ENCODE measurements at places on chromosomes 12 and 14. TPM values are rescaled to one million over a fixed set of nuclear protein-coding genes. Genes with fewer than 3 reads are reported as not detected.

Gene TSPAN19
- not detected for total RNA-seq

Gene C12orf54
- total RNA-seq, result not detected

Gene MAP3K9
- 5.9 TPM for total RNA-seq

Gene CAND1
- total RNA-seq, result 234 TPM

Gene GLIPR1L1
- total RNA-seq, result not detected

Gene KRT80
- total RNA-seq, result not detected

Gene CCDC59
- total RNA-seq, result 141 TPM

Gene AKAP6
- 1.3 TPM for total RNA-seq

Gene TEX52
- total RNA-seq, result not detected

GRCh38 chr12:111841236-111841749 is 735 bp upstream of the MAPKAPK5 start:
- no peak for DNase-seq

GRCh38 chr12:115687094-115687493 is 590.4 kb downstream of the MED13L start:
- DNase-seq, result no peak

DNA sequence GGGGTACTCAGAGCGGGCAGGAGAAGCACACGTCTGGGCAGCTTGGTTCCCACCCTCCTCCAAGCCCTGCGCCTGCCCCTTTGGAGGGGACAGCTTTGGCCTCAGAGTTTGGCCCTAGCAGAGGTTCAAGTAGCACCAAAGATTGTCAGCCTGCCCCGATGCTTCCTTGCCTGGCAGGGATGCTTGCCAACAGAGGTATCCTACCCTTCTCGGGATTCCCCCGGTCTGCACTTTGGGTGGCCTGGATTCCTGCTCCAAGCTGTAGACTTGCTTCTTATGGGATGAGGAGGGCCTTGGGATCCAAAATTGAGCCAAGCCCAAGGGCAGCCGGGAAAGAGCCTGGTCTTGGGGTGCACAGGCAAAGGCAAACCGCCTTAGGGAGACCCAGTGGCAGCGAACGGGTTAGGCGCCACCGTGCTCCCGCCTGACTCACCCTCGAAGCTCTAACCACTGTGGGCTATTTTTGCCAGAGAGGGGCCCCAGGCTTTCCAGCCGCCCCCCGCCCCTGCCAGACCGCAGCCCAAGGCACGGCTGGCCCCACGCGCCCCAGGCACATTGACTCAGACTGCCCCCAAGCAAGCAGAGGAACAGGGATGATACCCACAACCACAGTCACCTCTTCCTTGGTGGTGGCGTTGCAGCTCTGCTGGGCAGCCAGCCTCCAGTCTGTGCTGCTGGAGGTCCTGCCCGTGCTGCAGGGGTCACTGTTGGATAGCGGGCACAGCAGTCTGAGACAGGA is 847 bp upstream of the WNT10B start:
- peak; percentile 64 for DNase-seq

DNA sequence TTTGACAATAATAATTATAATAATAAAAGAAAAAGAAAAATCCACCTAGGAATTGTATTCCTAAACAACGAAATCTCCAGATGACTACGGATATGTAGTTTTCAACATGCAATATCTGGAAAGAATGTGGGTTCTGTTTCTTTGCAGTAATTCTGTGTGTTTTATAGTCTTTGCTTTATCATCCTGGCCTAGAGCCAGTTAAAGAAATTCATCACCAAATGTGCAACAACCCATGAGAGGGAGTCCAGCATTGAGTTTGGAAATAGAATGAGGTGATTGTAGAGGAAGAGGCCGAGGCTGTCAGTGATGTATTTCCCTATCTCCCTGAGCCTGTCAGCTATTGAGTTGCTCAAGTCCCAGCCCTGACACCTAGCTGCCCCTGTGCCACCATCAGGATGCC is 200.5 kb upstream of the DCN start:
- DNase-seq, result no peak

- DNase-seq, result no peak
These were observed 40.2 kb downstream of the TEAD4 start for GRCh38 chr12:2999265-2999841.

GRCh38 chr12:52241205-52241842 is 8.3 kb downstream of the KRT7 start:
- no peak for DNase-seq

GRCh38 chr12:16352481-16352880 is 5.0 kb downstream of the MGST1 start:
- DNase-seq, result no peak

GRCh38 chr14:44960646-44961045 is 1.1 kb downstream of the KLHL28 start:
- no peak for DNase-seq

- DNase-seq, result no peak
These were observed 117.9 kb downstream of the DICER1 start for GRCh38 chr14:95039259-95039992.

DNA sequence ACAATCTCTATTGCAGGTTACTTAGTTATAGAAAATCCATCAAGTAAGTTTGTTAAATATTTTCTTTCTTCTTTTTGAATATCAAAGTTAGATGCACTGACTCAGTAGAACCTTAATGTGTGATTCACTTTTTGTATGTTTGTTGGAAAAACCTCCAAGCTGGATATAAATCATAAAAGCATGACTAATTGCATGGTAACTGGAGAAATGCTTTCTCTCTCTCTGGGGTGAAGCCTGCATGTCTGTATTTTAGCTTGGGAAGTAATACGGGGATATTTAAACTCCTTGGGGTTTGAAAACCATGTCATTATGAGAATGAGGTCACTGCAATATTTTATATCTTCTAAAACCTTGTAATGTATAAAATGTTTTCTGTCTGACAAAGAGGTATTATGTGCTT is 58.6 kb upstream of the MYF6 start:
- DNase-seq, result no peak

GRCh38 chr14:61691495-61691894 is 3.8 kb upstream of the HIF1A start:
- no peak for DNase-seq

DNA sequence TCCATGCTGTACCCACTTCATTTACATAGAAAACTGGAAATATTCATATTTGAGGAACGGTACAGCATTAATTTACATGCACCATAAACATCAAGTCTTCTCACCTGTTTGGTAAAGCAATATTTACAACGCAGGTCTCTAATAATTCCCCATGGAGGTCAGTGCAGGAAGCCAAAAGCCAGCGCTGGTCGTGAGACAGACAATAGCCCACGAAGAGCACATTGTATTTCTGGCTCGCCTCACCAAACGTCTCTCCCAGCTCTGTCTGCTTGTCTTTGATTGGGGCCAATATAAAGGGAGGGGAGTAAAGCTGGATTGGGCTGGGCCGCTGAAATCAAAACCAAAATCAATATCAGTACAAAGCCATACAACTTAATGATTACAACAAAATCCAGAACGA is 302.1 kb downstream of the MED13L start:
- no peak for DNase-seq

DNA sequence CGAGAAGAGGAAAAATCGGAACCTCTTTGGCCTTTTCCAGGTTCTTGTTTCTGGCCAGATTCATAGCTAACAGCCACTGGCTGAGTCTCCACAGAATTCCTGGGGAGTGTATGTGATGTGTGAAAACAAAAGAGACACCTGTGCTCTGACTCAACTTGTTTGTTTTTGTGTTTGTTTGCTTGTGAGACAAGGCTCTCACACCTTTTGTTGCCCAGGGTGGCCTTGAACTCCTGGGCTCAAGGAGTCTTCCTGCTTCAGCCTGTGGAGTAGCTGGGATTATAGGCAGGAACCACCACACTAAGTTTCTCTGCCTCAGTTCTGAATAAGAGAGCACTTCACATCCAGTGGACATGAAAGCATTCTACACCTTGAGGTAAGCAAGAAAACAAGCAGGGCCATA is 22.7 kb downstream of the MFAP5 start:
- DNase-seq, result no peak

DNA sequence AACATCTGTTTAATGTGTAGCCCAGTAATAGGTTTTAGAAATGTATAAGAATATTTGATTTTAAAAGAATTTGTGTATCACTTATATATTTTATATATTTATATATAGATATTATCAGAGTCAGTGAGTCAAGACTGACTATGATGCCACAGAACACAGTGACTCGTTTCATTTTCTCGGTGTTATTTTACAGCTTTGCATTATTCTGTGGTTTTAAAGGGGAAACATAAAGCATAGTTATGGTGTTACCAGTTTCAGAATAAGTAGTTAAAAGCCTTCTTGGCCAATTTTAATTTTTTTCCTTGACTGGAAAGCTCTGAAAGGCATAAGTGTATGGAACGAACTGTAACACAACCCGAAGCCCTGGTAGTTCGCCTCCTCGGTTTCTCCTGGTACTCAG is 91.0 kb downstream of the GRIP1 start:
- DNase-seq, result no peak

DNA sequence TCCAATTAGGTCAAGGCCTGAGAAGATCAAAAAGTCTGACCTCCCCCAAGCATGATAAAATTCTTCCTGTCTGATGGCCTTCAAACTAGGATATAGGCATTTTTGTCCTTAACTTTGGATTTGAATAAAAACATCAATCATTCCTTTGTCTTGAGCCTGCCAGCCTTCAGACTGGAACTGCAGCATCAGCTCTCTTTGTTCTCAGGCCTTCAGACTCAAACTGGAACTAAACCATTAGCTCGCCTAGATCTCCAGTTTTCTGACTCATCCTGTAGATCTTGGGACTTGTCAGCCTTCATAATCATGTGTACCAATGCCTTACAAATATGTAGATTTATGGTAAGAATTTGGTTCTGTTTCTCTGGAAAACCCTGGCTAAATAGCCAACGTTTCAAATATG is 721.7 kb downstream of the GALC start:
- no peak for DNase-seq

DNA sequence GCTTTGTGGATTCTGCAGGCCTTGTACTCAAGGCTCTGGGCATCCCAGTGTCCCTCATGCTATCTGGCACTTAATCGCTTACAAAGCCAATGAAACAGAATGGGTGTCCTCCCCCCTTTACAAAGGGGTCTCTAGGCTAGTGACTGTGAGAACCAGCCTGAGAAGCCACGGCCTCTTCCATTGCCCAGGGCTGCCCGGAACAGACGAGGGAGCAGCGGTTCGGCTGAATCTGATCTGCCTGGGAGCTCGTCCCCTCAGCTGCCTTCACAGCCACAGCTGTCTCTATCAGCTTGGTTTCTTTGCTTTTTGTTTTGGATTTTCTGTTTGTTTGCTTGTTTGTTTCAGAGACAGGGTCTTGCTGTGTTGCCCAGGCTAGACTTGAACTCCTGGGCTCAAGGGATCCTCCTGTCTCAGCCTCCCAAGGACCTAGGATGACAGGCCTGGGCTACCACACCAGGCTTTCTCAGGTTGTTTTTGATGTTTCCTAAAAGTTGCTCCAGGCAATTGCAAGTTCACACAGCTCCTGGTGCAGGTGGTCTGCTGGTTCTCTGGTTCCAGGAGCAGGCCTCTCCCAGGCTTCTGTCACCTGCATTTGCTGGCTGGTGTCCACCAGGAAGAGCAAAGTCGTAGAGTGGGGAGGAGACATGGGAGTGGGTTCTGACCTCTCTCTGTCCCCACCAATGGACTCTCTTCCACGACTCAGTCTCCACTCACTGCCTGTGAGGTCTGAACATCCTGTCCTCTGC is 10.9 kb upstream of the RIN3 start:
- no peak for DNase-seq

GRCh38 chr12:117907108-117907689 is 61.6 kb downstream of the KSR2 start:
- DNase-seq, result no peak

Measured in activated naive CD8-positive, alpha-beta T cell treated with anti-CD3 and anti-CD28 coated beads for 36 hours (primary cell).